ENCODE measurements at places on chromosomes 12 and 14.

- DNase-seq, result no peak
Measured at GRCh38 chr12:116370004-116370404, 92.5 kb upstream of the MED13L start.

DNA sequence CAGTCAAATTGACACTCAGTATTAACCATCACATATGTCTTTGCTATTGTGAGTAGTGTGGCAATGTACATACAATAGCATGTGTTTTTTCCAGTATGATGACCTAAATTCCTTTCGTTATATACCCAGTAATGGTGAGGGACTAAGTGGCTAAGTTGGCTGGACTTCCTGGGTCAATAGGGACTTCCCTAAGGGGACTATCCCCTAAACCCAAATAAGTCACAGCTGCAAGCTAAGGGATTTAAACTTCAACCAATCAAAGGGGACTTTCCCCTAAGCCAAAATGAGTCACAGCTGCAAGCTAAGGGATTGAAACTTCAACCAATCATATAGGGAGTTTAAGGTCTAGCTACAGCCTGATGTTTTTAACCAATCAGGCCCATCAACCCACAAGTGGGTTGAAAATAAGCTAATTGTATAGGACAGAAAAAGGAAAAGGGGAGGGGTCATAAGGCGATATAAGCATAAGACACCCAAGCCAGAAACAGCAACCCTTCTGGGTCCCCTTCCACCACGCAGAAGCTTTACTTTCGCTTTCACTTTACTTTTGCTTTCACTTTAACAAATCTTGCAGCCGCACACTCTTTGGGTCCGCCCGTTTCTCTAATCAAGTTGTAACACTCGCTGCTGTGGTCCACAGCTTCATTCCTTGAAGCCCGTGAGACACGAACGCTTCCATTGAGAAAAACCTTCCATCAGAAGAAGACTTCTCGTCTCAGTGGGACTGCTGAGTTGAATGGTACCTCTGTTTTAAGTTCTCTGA lies 404.4 kb downstream of the FLRT2 start:
- peak; percentile 22 for DNase-seq

GRCh38 chr12:2411616-2412304 lies 359.0 kb downstream of the CACNA1C start:
- no peak for DNase-seq

DNA sequence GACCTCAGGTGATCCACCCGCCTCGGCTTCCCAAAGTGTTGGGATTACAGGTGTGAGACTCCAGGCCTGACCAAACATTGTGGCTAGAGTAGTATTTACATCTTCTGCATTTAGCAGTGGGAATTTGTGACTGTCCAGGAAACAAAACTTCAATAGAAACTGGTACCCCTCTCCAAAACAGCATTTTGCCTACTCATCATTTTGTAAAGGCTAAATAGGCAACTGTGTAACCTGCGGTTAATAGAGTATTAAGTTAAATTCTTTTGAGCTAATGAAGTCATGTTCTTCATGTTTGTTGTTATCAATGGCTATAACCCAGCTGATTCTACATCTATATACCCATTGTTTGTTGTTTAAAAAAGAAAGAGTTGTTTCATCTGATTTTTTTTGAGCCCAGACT lies 8.1 kb downstream of the CMAS start:
- no peak for DNase-seq

- DNase-seq, result no peak
Measured at GRCh38 chr12:126030573-126030972, 965.3 kb downstream of the AACS start.

GRCh38 chr14:101875727-101876554 lies 88.4 kb upstream of the DYNC1H1 start:
- DNase-seq, result no peak

GRCh38 chr12:102962986-102963385 lies 5.5 kb downstream of the ASCL1 start:
- no peak for DNase-seq

DNA sequence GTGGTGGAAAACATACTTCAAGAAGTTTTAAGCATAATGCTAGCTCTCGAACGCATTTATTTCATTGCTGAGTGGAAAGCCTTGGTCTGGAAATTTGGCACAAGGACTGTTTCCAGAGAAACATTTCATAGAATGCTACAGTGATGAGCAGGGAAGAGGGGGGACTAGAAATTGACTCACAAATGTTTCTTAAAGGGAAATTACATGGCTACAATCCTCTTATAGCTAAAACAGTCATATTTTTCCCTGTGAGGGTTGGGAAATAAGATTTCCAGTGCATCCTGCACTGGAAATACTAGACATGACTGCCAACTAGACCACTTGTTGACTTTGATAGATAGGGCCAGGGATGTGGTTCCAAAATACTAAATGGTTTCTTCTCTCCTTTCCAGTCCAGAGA lies 197.3 kb upstream of the RGS6 start:
- DNase-seq, result no peak

GRCh38 chr14:65371784-65372183 lies 40.7 kb upstream of the FUT8 start:
- no peak for DNase-seq

DNA sequence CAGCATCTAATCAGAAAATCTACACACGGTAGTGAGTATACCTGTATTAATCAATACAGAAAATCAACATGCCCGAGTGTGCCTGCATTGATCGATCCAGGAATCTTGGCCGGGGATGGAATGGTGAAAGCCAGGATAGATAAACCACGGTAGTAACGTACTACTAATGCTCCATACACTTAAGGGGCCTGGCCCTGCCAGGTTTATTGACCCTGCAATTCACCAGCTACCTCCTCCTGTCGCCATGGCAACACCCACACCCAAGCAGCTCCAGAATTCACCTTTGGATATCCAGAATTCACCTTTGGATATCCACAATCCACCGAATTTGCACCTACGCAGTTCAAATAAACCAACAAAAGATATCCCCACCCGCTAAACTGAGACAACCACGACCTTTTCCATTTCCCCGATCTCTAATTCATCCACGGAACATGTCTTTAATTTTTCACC lies 14.8 kb upstream of the CALM1 start:
- no peak for DNase-seq

DNA sequence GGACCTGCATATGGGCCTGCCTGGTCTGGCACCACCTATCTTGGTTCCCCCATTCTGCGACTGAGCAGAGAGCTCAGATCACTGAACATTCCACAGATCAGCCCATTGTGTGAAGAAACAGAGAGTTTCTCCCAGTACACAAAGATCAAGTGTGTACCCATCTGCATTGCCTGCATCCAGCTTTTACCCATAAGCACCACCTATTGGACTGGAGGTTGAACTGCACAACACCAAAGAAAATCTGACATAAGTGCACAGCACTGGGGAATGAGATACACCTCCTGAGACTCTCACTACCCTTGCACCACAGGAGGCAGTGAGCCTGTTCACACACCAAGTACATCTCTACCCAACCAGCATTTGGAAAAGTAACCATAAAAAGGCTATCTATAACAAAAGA lies 362.6 kb upstream of the CLEC14A start:
- no peak for DNase-seq

DNA sequence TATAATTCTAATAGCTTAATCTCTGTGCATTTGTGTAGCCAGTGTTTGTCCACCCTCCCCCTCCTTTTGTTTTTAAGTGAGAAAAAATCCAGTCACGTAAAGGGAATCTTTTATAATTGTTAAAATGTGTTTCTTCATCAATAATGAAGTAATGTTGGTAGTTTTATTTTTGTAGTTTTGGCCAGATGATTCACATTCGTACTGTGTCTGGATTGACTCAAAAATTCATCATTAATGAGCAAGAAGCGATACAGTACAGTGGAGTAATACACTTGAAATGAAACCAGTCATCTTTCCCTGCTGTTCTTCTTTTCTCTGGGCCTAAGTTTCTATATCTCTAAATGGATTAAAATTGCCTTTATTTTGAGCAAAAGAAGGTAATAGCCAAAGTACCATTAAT lies 86.5 kb downstream of the SRGAP1 start:
- DNase-seq, result no peak

GRCh38 chr14:96096639-96097610 lies 57.8 kb downstream of the C14orf132 start:
- DNase-seq, result no peak

DNA sequence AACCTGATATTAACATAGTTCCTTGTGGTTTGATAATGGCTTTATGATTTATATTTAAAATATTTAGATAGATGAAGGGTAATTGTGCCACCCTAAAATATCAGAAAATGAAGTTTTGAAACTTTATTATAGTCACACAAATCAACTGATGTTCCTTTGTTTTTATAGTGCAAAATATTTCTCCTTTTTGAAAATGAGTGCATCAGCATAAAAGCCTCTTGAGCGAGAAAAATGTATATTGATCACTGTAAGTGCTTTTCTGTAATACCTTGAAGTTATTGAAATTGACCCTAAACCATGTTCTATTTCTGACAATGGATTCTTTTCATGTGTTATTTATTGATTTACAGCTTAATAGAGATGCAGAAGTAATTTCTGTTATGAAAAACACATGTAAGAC lies 35.0 kb downstream of the LRFN5 start:
- no peak for DNase-seq

DNA sequence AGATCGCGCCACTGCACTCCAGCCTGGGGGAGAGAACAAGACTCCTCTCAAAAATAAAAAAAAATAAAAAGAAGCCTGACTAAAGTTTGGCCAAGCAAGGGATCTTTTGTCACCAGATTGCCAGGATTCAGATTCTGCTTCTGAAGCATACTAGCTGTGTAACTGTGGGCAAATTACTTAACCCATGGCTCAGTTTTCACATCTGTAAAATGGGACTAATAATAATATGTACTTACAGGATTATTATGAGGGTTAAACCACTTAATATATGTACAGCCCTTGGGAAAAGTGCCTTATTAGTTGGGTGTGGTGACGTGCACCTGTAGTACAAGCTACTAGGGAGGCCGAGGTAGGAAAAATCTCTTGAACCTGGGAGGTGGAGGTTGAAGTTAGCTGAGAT lies 21.7 kb upstream of the YAF2 start:
- no peak for DNase-seq

- DNase-seq, result no peak
Measured at GRCh38 chr12:67154901-67155300, 114.3 kb upstream of the CAND1 start.

GRCh38 chr12:52041695-52042123 lies 9.5 kb upstream of the NR4A1 start:
- no peak for DNase-seq

- no peak for DNase-seq
Measured at GRCh38 chr14:97025722-97026121, 228.5 kb downstream of the VRK1 start.

DNA sequence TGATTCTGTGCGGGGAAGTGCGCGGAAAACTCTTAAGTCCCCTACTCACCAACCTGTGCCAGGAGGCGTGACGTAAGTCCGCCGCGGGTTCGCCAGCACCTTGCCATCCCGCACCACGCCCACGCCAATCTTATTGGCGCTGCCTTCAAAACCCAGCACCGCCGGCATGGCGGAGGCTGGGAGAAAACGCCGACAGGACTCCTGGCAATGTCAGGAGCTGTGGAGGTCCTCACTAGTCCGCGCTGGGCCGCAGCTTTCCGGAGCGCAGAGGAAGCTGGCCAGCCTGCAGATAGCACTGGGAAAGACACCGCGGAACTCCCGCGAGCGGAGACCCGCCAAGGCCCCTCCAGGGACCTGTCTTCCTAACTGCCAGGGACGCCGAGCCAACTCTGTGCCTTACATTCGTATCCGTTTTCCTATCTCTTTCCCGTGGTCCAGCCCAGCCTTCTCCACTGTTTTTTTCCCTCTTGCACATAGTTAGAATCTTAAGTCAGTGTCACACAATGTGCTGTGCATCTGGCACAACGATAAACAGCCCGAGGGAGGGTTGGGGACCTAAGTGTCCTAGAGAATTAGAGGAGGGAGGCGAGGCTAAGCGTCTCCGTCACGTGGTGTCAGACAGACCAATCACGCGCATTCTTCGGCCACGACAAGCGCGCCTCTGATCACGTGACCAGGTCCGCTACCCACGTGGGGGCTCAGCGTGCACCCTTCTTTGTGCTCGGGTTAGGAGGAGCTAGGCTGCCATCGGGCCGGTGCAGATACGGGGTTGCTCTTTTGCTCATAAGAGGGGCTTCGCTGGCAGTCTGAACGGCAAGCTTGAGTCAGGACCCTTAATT lies at the start of the genes APEX1 and OSGEP:
Gene APEX1 (plus strand): TSS at position 711 of the 839 bp plus-strand sequence. CDS start 420 bp downstream, outside the sequence.
Gene OSGEP (minus strand): TSS at position 297 of the 839 bp plus-strand sequence. CDS start 129 bp downstream, at position 168.
- peak; percentile 94 for DNase-seq

DNA sequence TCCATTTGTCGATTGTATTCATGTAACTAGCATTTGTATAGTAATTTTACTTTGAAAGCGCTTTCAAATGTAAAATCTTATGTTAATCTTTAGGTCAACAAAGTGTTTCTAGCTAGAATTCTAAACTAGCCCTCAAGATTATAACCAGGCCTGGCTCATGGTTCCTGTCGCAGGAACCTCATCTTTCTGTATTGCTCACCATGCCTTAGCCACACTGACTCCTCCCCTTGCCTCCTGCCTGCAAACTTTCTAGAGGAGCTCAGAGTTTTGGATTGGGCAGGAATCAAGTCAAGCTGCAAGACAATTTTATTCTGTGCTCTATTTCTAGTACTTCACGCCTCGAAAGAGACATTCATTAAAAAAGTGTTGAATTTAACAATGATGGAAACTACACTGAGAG lies 99.8 kb downstream of the TGFB3 start:
- DNase-seq, result no peak

DNA sequence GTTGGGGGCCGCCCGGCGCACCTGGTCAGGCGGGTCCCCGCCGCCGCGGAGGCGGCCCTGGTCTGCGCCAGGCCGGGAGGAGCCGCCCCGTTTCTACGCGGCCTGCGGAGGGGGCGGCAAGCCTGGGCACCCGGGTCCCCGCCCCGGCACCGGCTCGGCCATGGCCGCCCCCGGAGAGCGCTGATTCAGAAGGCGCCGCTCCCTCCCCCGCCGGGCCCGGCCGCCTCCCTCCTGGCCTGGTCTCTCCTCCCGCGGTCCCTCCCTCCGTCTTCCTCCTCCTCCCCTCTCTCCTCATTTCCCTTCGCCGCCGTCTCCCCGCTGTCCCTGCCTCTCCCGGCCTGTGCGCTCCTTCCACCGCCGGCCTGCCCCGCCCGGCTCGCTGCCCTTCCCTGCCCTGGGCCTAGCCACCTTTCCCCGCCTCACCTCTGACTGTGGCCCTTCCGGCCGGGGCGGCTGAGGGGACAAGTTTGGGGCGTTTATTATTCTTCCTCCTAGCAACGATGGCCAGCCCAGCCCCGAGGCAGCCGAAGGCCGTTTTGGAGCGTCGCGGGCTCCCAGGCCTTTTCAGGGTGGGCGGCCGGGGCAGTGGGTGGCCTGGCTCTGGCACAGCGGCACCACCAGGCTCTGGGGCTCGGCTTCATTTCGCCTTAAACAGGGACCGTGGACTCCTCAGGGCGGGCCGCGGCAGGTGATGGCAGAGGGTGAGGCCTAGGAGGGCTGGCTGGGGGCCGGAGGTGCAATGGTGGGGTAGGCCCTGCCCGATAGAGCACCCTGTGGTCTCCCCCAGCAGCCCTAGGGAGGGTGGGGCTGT lies 768 bp downstream of the CEP170B start:
- no peak for DNase-seq

DNA sequence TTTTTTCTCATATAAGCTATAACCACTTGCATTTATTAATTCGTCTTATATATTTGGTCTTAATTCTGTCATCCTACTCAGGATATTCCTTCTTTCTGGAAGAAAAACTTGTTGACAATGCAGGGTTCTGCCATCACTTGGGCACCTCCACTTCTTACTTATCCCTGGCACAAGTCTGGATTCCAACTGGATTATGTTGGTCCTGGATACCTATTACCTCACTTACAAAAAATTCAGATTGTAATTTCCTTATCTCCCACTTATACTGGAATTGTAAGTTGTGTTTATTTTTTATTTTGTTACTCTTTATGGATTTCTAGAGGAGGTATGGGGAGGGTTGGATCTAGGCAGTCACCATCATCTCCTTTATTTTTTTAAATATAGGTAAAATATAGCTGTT lies 36.7 kb downstream of the LRRIQ1 start:
- no peak for DNase-seq

- no peak for DNase-seq
Measured at GRCh38 chr12:30748147-30748546, 6.6 kb downstream of the CAPRIN2 start.
